Activated naive CD8-positive, alpha-beta T cell treated with anti-CD3 and anti-CD28 coated beads, Interleukin-2, amount 50 U/mL, for 16 hours (primary cell): ENCODE measurements at places on chromosomes 12 and 14.

DNA sequence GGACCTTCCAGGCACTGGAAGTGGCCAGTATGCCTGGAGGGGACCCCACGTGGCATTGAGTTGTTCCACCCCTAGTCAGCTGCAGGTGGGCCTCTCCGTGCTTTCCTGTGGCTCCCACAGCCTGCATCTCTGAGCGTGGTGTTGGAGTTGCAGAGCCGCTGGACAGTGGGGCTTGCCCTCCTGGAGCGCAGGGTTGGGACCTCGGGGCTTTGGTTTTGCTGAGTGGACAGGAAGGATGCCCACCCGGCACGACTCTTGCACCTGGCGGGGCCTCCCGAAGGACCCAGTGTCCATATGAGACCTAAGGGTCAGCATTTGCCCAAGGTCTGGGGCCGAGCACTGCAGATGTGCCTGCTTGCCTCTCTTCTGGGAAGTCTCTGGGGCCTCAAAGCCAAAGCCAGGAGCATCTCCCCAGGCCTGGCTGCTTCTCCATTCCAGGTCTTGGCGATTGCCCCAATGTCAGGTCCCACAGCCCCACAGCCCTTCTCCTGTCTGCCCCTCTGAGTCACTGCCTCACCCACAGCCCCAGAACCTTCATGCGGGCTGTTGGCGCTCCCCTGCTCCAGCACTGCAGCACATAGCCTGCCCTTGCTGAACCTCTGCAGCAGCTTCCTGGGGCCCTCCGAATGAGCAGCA lies 1.5 kb downstream of the PACS2 start:
- DNase-seq: no peak

DNA sequence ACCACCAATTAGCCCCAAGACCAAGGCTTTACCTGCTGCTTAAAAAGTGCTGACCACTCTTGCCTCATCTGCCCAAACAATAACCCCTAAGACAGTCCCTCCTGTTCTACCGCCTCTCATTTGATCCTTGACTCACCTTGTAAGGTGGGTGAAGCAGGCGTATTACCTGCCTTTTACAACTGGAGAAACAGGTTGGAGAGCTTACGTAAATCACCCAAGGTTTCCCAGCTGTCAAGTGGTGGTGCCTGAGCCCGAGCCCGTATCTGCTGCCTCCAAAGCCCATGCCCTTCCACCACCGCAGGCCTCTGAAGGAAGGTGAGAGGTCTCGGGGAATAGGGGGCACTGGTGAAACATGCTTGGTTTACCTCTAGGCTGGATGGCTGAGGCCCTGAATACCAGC lies 36.6 kb downstream of the MAX start:
- no peak for DNase-seq

DNA sequence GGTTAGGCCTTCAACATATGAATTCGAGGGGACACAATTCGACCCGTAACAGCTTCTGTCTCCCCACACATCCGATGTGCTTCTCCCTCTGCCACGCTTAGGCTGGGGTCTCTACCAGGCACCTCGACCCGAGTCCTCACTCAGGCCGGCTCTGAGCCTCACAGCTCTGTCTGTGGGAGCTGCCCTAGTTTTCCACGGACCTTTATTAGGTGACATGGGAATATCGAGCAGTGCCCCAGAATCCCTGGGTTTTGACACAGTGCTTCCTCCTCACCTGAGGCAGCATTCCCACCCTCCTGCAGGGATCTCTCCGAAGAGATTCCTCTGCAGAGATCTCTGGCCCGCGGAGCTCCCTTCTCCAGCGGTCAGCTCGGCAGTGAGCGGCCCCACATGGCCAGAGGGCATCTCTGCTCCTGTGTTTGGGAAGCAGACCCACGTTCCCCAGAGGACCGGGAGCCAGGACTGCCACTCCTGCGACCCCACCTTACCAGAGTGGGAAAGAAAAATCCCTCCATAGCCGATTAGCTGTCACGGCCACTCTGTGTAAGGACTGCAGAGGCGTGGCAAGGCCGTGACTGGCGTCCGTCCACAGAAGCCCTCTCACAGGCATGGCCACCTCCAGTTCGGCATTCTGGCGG lies 21.2 kb downstream of the ZBTB42 start:
- no peak for DNase-seq

DNA sequence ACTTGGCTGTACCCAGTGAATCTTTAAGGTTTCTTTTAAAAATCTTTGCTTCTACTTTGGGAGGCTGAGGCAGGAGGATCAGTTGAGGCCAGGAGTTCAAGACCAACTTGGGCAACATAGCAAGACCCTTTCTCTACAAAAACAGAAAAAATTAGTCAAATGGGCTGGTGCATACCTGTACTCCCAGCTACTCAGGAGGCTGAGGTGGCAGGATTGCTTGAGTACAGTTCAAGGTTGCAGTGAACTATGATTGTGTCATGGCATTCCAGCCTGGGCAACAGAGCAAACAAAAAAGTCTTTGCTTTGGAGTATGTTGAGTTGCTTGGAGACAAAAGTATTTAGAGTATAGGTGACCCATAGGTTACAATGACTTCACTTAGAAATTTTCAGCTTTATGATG lies 6.2 kb upstream of the DDX55 start:
- DNase-seq: no peak

- no peak for DNase-seq
Measured at GRCh38 chr12:53811606-53812005, 59.8 kb upstream of the CISTR start.

DNA sequence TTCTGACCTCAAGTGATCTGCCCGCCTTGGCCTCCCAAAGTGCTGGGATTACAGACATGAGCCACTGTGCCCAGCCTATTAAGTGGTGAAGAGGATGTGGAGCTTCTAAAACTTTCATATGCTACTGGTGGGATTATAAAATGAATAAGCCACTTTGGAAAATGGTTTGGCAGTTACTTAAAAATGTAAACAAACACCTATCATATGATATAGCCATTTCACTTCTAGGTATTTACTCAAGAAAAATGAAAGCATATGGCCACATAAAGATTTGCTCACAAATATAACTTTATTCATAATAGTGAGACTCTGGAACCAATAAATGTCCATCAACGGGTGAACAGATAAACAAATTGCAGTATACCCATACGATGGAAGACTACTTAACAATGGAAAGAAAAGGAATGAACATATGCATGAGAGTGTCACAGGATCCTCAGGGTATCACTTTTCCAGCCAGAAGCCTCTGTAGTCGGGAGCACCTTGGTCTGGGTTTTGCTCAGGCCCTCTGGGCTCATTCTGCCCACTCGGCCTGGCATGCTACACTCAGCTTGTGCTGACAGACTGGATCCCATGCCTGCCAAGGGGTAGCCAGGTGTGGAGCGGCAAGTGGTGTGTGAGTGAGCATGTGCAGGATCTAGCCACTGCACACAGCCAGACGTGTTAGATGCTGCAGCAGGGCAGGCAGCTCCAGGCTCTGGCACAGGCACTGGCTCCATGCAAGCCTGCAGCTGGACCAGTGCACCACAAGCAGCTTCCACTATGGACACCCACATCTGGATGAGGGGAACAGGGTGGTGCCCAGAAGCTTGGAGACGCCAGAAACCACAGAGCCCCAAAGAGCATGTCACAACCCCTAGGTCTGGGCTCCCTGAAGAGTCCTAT lies 213.2 kb upstream of the DIO3 start:
- no peak for DNase-seq

DNA sequence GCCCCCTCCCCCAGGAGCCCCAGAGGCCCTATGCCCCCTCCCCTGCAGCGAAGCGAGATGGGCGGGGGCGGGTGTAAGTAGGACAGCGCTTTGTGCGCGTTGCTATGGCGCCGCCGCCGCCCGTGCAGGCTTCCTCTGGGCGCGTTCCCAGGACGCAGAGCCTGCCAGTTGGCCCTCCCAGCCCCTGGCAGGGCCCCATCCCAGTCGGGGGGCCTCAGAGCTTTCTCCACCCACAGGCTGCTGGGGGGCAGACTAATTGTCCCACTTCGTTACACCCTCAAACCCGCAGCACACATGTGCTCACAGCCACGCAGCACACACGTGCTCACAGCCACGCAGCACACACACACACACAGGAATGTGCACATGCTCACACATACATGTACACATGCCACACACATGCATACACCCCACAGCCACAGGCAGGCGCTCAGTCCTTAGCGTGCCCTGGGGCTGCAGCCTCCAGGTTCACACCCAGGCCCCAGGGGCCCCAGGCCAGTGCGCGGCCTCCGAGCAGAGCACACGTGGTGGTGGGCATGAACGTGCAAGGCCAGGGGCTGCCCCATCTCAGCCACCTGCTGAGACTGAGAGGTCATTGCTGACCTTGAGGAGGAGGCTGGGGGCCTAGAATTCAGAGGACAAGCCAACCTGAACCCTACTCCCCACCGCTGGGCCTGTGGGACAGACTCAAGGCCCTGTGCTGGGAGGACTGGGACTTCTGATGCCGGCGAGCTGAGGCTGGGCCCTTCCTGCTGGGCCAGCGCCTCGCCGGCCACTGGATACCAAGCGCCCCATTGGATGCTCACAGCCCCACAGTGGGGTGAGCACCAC lies 15.6 kb downstream of the TRMT61A start:
- DNase-seq: no peak
